Renal cortex interstitium (tissue), 15 donors: ENCODE measurements at places on chromosomes 7 and 10.

DNA sequence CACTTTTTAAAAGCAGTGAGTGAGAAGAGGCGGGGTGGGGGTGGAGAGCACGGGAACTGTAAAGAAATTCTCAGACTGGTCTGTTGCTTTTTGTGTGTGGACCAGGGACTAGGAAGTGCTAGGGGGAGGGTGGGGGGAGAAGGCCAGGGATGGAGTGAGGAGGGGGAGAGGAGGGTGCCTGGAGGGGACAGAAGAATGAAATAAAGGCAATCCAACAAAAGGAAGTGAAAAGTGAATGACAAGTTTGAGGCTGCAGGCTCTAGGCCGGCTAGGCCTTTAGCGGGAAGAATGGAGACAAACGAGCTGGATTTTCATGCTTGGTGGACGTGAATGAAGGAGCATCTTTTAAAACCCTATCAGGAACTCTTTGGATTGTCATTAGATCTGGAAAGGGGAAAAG is 13.7 kb downstream of the NEUROG3 start:
- no peak for DNase-seq

DNA sequence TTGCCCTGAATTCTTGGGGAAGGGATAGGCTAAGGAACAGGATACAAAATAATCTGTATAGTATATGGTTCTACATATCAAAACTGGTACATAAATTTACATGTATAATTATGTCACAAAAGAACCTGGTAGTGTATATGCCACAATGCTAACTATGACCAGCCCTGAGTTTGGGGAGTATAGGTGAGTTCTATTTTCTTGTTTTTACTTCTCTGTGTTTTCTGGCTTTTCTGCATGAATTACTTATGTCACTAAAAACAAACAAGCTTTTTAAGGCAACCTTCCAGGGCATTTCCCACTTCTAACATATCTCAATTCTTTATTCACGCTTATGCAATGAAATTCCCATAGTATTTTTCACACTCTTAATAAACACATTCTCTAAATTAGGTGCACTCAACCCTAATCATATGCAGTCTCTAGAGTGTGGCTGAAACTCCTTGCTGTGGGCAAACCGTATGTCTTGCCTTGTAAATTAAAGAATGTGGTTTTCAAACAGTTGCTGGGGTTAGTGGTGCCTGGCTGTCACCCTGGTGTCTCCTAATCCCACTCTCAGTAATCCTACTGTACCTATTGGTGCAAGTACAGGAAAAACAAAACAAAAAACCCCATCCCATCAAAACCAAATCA is 14.0 kb upstream of the INSIG1 start:
- DNase-seq = no peak

- DNase-seq = no peak
These were observed 85.4 kb downstream of the PCLO start for GRCh38 chr7:83077328-83077727.

DNA sequence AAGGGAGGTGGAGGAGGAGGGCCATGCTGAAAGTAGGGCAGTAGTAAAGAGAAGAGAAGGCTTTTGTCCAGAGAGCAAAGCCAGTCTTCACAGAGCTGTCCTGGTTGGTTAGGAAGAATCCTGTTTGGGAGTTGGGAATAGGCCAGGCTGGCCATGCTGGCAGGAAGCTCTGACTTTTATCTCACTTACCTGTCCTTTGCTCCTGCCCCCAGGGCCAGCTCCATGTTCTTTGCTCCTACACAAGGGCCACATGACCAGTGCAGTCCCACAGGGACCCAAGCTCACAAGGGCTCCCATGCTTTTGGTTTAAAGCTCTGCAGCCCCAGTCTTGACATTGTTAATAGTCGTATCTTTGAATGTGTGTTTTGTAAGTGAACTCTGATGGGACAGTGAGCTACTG is 161.6 kb upstream of the KMT2E start:
- no peak for DNase-seq

GRCh38 chr7:85091565-85091928 is 95.3 kb downstream of the SEMA3D start:
- DNase-seq = no peak

DNA sequence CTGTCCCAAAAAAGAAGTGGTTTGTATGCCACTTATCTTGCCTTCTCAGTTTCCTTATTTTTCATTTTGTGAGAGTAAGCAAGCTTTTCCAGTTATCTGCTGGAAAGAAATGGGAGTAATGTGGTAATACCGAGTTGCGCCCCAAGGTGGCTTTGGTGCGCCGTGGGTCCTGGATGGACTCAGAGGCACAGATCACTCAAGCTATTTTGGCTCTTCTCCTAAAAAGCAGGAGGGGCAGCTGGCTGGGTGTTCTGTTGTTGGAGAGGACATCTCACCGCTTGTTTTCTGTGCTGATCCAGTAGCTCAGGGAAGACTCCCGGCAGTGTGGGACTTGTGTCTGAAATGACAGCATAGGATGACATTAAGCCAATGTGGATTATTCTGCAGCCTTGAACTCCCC is 16.4 kb downstream of the PRKRIP1 start:
- DNase-seq = no peak

- DNase-seq = no peak
These were observed 43.3 kb upstream of the TMEM248 start for GRCh38 chr7:66877577-66878300.

GRCh38 chr10:25232204-25232603 is 57.4 kb downstream of the GPR158 start:
- no peak for DNase-seq

GRCh38 chr7:136687693-136688322 is 180.6 kb upstream of the CHRM2 start:
- no peak for DNase-seq

- DNase-seq = no peak
These were observed 106.2 kb downstream of the PLXDC2 start for GRCh38 chr10:19922236-19922963.

DNA sequence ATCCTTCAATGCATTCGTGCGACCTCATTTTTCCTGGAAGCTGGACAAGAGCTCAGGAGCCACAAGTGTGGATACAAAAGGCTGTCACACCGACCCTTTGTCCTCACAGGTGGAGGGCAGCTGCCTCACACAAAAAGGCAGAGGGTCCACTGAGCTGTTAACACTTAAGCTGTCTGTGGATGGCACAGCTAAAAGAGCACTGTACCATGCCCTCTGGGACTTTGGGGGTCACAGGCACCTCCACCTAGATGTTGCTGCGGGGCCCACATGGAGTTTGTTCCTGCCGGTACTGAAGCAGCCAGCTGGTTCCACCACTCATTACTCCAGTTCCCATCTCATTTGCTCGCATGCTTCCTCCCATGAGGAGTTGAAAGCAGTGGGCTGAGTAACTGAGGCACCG is 57.0 kb downstream of the STRA8 start:
- no peak for DNase-seq

DNA sequence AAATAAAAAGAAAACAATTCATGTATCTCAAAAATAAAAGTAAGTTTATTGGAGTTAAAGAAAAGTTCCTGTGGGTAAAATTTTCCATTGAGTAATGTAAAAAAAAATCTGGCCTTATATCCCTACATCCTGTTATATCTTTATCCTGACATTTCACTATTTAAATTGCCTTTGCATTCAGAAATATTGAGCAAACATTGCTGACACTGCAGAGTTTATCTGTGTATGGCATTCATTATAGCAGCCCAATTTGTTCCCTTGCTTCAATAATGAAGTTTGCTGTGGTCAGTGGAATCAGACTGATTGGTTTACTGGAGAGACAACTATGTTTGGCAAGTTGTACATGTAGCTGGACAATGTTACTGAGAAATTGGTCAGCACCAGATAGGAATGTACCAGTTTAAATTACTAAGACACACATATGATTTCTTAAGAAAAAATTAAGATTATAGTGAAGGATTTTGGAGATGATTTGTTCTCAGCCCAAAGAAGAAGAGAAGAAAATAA is 271.7 kb downstream of the ANKRD7 start:
- DNase-seq = no peak

DNA sequence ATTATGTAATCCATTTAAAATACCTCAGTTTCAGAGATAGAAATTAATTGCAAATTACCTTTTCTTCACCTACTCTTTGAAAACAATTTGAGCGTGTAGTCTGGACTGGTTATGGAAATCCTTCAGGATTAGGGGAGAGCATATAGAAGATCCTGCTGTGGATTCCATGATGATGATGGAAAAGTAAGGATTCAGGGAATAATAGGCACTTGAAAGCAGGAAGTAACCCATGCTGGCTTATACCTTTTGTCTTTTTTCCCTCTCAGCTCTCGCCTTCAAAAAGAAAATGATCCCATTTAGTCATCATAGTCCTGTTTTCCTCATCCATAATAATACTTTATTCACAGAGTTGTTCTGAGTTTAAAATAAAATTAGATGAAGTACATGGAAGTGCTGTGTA is 4.4 kb downstream of the HBP1 start:
- DNase-seq = no peak

DNA sequence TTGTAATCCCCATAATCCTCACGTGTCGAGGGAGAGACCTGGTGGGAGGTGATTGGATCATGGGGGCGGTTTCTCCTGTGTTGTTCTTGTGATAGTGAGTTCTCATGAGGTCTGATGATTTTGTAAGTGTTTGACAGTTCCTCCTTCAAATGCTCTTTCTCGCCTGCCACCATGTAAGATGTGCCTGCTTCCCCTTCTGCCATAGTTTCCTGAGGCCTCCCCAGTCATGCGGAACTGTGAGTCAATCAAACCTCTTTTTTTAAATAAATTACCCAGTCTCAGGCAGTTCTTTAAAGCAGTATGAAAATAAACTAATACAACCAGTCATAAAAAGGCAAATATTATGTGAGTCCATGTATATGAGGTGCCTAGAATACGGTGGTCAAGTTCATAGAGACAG is 87.5 kb downstream of the FRMD4A start:
- no peak for DNase-seq

DNA sequence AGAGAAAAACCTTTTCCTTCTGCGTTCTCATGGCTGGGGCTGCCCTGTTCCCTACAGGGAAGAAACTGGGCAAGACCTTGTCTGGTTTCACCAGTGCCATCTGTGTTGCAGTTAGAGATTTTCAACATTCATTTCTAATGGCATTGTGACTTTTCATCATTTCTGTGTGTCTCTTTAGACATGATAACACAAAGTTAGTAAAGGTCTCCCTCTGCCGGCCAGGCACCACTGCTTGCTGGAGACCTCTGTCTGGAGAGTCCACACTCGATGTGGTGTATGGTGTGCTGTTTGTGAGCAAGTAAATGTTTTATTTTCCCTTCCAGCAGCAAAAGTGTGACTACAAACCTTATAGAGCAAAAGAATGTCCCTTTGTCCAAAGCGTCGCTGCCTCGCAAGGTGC is 213.5 kb downstream of the PAXIP1 start:
- no peak for DNase-seq

DNA sequence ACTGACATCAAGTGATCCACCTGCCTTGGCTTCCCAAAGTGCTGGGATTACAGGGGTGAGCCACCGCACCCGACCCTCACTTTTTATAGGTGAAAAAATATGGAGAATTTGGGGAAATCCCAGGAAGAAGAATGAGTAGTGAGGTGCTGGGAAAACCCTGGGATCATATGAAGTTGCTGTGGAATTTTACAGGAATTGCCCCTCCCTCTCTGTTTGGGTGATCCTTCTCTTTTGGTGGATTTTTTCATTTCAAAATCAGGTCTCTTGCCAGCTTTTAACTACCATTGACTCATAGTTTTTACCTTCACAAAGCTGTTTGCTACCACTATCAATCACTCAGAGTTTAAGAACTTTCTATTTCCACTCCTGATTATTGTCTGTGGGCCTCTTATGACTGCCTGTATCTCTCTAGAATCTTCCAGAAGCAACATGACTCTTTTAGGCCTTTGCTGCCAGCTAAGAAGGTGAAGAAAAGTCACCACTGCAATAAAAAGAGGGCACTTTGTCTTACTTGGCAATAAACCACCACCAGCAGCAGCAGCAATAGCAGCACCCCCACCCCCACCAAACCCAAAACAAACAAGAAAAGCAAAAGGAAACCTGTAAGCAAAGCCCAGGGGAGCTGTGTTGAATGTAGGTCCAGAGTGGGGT is 4.0 kb upstream of the GIMAP8 start:
- DNase-seq = no peak

DNA sequence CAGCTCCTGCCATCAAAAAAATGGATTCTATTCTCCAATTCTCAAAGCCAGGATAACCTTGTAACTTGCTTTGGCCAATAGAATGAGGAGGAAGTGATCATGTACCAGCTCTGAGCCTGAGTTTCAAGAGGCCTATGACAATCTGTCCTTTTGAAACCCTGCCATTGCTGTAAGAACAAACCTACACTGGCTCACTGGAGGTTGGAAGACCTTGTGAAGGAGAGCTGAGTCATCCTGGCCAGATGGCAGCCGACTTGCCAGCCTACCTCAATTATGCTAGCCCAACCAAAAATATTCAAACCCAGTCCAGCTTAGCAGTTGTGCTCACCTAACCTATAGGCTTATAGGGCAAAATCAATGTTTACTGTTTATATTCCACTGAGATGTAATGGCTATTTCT is 93.0 kb downstream of the HGF start:
- DNase-seq = no peak

GRCh38 chr7:155377838-155378579 is 79.9 kb upstream of the EN2 start:
- DNase-seq = no peak

GRCh38 chr7:152354061-152354460 is 81.7 kb downstream of the KMT2C start:
- no peak for DNase-seq

DNA sequence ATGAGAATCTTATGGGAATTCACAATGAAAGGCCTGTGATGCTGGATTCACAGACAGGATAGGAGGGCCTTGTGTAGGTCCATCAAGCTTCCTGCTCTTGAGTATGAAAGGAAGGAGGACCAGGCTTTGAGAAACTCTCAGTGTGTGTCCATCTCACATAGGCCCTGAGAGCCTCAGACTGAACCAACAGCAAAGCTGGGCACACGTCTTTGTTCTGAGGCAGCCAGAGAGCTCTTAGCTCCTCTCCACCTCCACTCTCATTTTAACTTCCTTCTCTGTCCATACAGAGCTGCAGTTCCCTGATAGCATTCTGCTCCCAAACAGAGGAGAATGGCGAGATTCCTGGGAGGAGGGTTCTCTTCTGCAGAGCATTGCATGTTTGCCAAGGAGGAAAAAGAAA is 515.6 kb downstream of the CALN1 start:
- no peak for DNase-seq

DNA sequence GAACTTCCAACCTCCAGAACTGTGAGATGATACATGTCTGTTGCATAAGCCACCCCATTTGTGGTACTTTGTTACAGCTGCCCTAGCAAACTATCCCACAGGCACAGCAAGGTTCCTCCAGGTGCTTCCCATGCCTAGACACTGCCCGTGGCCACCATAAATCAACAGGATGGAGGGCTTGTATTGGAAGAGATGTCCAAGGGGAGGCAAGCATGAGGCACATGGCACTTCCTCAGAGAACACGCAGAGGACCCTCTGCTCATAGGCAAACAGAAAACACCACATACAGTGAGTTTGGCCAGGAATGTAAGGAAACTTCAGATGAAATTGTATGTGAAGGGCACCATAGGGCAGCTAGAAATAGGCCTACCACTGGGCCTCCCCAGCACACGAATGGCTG is 291.1 kb downstream of the GRID1 start:
- DNase-seq = no peak

DNA sequence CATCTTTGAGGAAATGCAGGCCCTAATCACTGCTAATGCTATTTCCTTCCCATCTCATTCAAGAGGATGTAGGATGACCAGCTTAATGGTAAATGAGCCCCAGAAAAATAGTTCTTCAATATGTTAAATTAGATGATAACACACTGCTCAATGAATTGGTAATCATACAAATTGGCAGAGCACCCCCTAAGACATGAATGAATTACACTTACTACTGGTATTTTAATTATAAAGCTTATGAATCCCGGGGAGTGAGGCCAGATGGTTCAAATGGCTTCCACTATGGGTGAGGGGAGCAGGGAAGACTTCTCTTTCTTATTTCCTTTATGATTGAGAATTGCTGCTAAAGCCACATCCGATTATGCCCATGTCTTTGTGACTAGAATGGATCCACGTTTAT is 159.2 kb upstream of the TARP start:
- DNase-seq = no peak
